Activated gamma-delta T cell treated with anti-CD3 and anti-CD28 coated beads, Interleukin-2, amount 50 U/mL, for 16 hours (primary cell): ENCODE measurements at places on chromosomes 13 and 19.

- no peak for DNase-seq
Observed at GRCh38 chr13:21668732-21669275, 2.1 kb upstream of the FGF9 start.

GRCh38 chr13:67355812-67356476 lies 125.8 kb upstream of the PCDH9 start:
- no peak for DNase-seq

DNA sequence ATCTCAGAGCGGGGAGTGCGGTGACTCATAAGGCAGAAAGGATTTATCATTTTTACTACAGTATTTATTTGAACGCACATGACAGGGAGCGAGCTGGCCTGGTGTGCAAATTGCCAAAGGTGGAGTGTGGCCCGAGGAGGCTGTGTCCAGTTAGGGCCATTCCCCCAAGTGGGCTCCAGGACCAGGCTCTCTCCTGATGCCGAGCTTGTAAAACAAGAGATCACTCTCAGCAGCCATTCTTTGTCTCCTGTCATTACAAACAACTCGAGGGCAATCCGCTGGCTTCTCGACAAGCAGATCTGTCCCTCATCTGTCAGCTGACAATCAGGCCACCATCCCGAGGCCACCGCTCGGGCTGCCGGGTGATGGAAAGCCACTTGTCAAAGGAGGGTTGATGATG lies 418.9 kb downstream of the ZNF536 start:
- no peak for DNase-seq

DNA sequence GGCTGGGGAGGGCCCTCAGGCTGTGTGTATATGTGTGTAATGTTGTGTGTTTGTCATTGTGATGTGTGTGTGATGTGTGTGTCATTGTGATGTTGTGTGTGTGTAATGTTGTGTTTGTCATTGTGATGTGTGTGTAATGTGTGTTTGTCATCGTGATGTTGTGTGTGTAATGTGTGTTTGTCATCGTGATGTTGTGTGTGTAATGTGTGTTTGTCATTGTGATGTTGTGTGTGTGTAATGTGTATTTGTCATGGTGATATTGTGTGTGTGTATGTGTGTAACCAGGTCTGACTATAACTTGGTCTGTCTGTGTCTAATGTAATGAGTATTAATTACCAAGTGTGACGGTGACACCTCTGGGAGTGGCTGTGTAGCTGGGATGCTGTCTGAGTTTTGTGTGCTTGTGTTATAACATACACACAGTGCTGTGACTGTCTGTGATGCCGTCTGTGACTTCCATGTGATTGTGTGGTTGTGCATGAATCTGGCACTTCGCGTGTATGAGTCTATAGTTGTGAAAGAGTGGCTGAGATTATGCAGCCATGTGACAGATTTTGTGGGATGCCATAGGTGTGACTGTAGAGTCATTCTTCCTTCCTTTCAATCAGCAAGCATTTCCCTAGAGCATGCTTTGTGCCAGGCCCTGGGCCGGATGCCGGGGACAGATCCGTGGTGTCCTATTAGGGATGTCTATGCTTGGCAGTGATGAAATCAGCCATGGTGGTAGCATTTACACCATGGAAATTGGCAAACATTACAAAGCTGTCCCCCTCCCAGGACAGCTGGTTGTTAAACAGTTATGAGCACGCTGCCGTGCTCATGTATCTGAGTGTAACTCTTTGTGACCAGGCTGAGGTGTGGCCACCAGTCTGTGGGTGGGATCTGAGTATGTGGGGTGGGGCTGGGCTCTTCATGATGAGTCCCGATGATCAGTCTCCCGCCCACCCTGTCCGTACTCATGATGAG lies 6.4 kb downstream of the TNFSF14 start:
- DNase-seq = peak; percentile 35

DNA sequence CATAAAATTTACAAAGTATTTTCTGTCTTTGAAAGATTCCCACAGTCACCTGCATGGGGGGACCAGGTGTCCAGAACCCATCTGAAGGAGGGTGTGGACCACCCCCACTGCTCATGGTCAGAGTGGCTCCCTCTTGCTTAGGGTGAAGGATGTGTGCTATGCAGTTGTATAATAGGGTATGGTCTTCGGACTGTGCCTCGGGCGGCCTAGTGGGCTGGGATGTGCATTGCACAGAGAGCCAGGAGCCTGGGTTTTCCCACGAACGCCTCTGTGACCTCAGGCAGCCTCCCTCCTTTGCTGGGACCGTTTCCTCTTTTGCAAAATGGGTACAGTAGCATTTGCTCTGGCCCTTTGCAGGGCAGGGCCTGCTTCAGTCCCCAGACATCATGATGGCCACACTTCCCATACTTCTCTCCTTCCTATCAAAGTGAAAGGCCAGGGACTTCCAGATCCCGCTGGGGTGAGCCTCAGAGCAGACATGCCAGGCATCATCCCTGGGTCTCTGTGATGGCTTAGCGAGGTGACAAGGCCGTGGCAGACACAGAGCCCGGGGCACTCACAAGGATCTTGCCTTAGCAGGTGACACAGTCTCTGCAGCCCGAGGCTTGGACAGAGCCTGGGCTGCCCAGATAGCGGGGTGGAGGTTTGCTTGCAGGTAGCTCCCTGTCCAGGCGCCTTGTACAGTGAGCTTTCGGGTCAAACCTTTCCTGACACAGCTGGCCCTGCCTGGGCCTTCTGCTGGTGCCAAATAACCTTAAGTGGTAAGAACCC lies 59.4 kb upstream of the ZNF536 start:
- DNase-seq = no peak

DNA sequence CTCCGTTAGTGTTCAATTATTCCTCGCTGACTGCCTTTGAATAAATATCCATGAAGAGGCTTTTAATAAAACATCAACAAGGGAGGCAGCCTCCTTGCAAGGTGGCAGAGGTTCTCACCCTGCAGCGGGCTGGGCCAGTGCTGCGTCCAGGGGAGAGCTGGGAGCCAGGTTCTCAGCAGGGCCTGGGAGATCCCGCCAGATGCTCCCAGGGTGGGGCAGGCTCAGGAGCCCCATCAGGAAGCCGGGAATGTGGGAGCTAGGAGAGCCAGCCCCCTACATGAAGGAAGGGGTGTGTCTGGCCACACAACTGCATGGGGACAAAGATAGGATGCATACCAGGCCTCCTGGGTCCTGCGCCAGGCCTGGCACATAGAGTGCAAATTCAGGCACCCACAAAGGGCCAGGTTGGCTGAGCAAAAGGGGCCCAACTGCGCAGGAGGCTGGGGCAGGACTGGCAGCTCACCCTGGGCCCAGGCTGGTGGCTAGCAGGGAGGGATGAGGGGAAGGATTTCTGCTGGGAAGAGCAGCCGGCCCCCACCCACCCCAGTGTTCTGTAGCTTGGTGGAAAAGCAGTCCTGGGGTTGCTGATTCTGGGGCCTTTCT lies 22.8 kb downstream of the VSTM2B start:
- no peak for DNase-seq

- DNase-seq = no peak
Observed at GRCh38 chr13:40999416-40999815, 19.7 kb downstream of the ELF1 start.

DNA sequence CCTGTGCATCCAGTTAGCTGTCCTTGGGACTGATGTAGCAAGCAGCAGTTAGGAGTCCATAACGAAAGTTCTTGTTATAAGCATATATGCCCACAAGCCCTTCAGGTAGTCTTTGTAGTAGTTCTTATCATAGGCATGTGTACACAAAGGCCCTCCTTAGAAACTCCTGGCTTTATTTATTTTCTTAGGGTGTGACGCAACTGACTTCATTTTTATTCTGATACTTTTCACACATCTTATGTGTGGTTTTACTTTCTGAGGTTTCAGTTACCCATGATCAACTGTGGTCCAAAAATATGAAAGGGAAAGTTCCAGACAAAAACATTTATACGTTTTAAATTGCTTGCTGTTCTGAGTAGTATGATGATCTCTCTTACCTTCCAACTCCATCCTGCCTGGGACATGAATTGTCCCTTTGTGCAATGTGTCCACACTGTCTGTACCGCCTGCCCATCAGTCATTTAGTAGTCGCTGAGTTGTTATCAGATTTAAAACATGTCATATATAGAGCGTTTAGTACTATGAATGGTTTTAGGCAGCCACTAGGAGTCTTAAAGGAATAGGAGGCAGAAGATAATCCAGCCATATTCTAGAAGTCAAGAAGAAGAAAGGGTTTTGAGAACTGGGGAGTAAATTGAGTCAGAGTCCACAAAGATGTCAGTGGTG lies 19.4 kb downstream of the GPC5 start:
- no peak for DNase-seq

- DNase-seq = no peak
Observed at GRCh38 chr19:48844472-48844871, 8.2 kb upstream of the HSD17B14 start.

DNA sequence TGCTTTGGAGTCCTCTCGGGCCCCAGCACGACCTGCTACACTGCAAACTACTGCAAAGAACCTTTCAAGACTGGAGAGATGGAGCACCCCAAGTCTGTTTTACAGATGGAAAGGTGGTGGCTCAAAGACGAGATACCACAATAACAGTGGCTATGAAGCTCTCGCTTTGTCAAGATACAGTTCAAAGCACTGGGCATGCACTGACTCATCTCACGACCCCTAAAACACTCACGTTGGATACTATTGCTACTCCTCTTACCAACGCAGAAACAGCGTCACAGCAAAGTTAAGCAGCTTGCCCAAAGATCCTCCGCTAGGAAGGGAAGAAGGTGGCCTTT lies 24.0 kb upstream of the LAIR1 start:
- no peak for DNase-seq

- DNase-seq = no peak
Observed at GRCh38 chr19:3350014-3350663, 16.2 kb upstream of the NFIC start.

- no peak for DNase-seq
Observed at GRCh38 chr19:18712981-18713380, 29.5 kb downstream of the CRTC1 start.

DNA sequence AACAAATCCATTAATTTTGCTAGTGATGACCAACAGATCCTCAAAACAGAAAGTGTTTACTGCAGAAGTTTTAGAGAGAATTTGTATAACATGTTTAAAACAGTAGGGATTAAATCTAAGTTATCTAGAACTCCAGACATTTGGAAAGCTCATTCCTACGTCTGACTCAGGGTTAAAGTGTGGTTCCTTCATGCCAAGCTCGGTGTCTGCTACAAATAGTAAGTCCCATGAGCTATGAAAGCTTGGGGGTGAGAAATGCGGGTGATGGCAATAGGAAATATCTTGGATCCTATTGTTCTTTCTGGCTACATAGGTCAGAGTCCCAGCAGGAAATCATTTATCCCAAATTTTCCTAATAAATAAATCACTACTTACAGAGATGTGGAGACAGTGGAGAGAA lies 867.1 kb downstream of the UQCRFS1 start:
- no peak for DNase-seq

- DNase-seq = no peak
Observed at GRCh38 chr19:17005000-17005399, 21.6 kb downstream of the CPAMD8 start.

GRCh38 chr13:53136554-53137215 lies 108.1 kb downstream of the OLFM4 start:
- DNase-seq = no peak

DNA sequence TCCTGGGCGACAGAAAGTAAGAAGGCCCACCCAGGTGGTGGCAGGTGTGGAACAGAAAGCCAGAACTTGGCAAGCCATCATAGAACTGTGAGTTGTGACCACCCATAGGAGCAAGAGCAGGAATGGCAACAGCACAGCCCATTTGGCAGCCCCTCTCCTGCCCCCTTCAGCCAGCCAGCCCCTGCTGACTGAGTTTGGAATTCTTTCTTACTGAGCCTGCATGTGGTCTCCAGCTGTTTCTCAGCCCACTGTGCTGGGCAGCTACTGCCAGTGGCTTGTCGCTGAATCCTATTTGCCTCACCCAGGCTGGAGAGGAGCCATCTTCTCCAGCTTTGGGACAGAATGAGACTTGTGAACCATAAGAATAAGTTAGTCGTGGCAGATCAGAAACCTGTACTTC lies 28.3 kb downstream of the CNMD start:
- DNase-seq = no peak

DNA sequence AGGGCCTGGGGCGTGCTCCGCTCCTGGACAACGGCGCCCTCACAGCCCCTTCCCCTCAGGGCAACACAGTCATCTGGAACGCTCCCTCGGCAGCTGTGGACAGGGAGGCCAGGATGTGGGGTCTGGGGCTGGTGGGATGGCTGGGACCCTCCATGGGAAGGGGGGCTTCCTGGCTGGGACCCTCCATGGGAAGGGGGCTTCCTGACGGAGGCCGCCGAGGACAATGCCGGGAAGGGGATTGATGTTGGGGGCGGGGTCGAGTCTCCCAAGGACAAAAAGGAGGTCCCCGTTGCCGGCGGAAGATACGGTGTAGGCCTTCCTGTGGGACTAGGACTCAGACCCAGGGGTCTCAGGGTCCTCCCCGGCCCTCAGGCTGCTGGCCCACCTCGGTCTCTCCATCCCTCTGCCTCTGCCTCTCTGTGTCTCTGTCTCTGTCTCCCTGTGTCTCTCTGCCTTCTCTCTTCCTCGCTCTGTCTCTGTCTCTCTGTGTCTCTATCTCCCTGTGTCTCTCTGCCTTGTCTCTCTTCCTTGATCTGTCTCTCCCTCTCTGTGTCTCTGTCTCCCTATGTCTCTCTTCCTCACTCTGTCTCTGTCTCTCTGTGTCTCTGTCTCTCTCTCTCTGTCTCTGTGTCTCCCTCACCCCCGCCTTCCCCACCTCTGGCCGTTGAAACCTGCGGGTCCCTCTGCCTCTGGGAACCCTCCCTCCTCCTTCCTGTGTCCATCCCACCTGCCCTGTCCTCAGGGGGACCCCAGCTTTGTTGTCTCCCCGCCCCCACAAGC lies 2.7 kb upstream of the MADCAM1 start:
- DNase-seq = no peak

DNA sequence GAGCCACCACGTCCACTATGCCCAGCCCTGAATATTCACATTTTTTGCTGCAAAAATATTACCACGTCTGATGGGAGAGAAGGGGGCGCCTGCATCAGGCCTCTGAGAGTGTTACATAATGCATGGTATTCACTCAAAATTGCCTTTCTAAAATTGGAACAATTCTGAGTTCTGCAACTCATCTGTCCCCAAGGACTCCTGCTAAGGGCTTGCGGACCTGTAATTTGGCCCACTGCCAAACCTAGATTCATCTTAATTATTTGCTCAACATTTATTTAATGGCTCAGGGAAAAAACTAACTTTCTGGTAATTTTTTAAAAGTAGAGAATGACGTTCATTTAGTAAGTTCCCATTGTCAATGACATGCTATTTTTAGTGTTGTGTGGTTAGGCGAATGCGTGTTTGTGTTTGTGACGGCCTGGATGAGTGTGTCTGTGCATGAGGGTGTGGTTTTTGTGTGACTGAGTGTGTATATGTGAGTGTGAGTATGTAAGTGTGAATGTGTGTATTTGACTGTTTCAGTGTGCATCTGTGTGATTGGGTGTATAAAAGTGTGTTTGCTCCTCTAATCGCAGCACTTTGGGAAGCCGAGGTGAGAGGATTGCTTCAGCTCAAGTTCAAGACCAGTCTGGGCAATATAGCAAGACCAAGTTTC lies 8.8 kb downstream of the INAFM1 start:
- no peak for DNase-seq

DNA sequence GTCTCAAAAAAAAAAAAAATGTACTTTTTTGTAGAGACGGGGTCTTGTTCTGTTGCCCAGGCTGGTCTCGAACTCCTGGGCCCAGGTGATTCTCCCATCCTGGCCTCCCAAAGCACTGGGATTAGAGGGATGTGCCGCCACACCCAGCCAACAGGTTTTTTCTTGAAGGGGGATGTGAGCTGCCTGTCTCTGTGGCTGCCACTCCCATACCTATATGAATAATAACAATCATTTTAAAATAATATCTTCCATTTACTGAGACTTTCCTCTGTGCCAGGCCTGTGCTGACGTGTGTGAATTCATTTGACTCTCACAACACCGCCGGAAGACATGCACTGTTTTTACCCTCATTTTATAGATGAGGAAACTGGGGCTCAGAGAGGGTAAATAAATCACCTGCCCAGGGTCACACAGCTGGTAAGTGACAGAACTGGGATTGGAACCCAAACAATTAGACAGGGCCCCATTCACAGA lies 7.2 kb upstream of the BCL3 start:
- DNase-seq = no peak
